ENCODE measurements at places on chromosomes 2 and 18.

GRCh38 chr18:7290077-7290476 is 59.2 kb downstream of the LRRC30 start:
- DNase-seq: no peak

DNA sequence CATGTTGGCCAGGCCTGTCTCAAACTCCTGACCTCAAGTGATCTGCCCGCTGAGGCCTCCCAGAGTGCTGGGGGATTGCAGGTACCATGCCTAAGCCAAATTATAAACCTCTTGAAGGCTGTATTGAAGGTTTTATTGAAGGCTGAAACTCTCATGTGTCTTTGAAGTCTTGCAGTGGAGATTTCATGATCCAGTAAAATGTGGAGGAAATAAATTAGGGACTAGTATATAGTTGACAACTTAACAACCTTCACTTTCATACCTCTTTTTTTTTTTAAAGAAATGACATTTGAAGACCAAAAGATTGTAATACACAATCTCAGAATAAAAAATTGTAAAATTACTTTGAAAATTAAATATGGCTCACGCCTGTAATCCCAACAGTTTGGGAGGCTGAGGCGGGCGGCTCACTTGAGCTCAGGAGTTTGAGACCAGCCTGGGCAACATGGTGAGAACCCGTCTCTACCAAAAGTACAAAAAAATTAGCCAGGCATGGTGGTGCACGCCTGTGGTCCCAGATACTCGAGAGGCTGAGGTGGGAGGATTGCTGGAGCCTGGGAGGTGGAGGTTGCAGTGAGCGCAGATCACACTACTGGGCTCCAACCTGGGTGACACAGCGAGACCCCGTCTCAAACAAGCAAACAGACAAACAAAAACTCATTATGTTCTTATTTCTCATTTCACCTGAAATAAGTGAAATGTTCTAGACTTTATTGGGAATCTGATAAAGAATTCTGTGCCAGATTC is 8.0 kb downstream of the EML4 start:
- no peak for DNase-seq

- DNase-seq: peak; percentile 93
Measured at GRCh38 chr2:216539791-216540241, 41.2 kb downstream of the RPL37A start.

DNA sequence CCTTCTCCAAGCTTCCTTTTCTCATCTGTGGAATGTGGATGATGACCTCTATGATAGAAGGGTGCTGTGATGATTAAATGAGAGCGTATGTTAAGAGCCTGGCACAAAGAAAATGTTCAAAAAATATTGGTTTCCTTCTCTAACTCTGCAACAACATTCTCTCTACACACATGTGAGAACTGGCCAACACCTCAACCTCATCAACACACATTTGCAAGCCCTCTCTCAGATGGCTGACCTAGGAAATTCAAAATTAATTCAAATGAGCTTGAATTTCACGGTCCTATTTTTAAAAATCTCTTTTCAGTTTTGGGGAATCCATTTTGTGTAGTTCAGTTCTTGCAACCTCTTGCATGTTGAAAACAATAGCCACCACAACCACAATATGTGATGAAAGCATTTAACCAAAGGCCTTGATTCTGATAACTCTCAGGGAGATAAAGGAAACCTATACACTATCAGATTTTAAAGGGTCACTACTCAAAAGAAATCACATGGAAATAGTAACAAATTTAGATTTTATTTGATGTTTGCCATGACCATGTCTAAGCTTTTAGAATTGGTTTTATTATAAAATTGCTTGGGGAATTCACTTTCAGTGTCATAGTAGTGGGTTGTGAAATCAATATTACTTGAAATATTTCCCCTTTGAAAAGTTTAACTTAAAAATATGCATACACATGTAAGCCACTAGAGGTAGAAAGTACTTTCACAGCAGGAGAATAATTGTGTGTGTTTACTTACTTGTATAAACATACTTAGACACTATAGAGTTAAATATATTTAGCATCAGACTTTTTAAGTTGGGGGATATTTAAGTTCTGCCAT is 16.6 kb upstream of the NABP1 start:
- no peak for DNase-seq

DNA sequence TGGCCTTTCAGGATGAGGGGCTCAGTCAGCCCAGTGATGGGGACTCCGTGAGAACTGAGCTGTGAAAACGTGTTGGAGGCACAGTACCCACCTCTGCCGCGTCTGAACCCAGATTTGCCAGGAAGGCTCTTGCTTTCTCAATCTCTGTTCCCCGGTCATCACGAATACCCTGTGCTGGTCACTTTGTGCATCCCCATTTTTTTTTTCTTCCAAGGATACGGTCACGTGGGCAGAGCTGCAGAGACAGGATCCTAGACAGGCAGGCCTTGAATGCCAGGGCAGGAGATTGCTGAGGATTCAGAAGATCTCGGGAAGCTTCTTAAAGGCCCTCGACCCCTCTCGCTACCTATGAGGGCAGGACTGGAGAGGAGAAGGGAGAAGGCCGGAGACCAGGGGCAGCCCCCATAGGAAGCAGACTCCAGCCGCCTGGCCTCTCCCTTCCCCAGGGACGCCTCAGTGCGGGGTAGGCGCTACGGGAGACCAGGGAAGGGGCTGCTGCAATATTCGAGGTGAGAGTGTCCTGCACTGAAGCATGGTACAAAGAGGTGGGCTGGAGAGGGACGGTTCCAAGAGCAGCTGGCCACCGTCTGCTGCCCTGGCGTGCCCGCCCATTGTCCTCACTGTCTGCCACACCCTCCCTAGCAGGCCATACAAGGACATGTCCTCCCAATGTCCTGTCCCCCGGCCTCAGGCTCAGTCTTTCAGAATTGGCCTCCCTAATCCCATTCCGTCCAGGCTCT is 29.0 kb upstream of the TAF1B start:
- DNase-seq: no peak

DNA sequence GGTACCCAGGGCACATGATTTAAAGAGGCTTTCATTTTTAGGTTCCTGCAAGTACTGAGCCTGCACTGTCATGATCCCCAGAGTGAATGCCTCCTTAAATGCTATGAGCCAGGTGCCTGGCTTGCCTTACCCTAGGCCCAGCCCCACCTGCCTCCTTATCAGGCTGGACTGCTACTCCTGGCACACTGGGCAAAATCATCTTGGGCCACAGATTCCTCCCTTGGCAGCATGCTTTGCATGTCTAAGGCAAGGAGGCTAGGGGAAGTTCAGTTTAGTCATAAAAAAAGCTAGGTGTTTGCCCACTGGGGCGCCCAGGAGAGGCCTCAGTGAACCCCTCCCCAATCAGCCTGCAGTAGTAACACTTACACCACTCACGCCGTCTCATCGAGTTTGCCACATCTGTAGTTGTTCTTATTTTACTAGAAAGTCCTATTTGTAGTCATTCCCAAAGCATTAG is 45.1 kb downstream of the LBH start:
- no peak for DNase-seq

GRCh38 chr2:10557506-10558265 is 109.6 kb upstream of the ODC1 start:
- DNase-seq: no peak

DNA sequence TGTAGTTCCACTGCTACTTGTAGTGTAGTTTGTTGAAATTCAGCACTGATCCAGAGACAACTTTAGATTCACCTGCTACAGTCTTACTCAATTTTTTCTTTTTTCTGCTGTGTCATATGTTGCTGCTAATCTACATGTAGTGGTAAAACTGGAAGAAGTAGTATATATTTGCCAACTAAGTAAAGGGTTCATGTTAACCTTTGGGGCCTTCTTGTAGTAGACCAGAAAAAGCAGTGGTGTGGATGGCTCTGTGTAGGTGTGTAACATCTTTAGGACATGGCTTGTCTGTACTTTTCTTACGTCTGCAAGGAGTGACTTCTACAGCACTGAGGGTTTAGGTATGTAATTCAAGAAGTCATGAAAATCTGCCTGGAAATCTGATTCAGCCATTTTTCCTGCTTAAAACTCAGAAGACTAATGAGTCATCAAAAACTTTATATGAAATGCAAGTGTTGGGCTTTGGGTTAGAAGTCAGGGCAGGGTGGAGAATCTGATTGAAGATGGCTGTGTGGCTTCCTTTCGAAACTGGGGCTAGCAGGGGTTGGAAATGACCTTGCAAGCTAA is 8.4 kb downstream of the PTPRM start:
- DNase-seq: no peak

- no peak for DNase-seq
Measured at GRCh38 chr2:72271766-72272641, 124.3 kb upstream of the CYP26B1 start.

DNA sequence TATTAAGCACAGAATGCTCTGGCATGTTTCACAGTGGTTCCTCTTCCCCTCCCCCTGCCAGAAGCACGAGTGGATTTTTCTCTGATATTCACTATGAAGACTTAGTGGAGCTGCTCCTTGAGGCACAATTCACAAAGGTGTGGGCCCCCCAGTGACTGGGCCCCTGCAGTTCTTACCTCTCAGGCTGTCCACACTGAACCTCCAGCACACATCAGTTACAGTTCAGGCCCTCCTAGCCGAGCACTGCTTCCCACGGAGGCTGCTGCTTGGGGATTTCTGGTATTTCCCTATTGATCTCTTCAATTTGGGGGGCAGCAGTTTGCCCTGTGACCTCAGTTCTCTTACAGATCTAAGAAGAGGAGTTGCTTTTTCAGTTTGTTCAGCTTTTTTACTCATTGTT is 236.1 kb downstream of the SH3RF3 start:
- DNase-seq: no peak
